GM23338 (cell line): ENCODE measurements at places on chromosomes 16 and 17. TPM values are rescaled to one million over a fixed set of nuclear protein-coding genes. Genes with fewer than 3 reads are reported as not detected.

Gene CDH3
- 73.6 and 78.0 TPM in 2 replicates for polyA plus RNA-seq

Gene KRT27
- not detected in 2 replicates for polyA plus RNA-seq

Gene HEATR9
- polyA plus RNA-seq = not detected in 2 replicates

Gene MYADML2
- 0.42 and 0.70 TPM in 2 replicates for polyA plus RNA-seq

Gene MYH13
- polyA plus RNA-seq = not detected in 2 replicates

Gene AGRP
- polyA plus RNA-seq = not detected in 2 replicates

Gene PERCC1
- not detected in 2 replicates for polyA plus RNA-seq

Gene PPL
- 9.4 and 10.6 TPM in 2 replicates for polyA plus RNA-seq

Gene CHST5
- polyA plus RNA-seq = not detected in 2 replicates

Gene NKD1
- polyA plus RNA-seq = 2.3 and 2.5 TPM in 2 replicates

Gene KCTD19
- polyA plus RNA-seq = 0.61 and 0.65 TPM in 2 replicates

Gene KIF18B
- 13.5 and 14.1 TPM in 2 replicates for polyA plus RNA-seq

Gene NLK
- polyA plus RNA-seq = 31.9 and 34.7 TPM in 2 replicates
